Breast epithelium (tissue), 4 donors: ENCODE measurements at places on chromosomes 2 and 18.

DNA sequence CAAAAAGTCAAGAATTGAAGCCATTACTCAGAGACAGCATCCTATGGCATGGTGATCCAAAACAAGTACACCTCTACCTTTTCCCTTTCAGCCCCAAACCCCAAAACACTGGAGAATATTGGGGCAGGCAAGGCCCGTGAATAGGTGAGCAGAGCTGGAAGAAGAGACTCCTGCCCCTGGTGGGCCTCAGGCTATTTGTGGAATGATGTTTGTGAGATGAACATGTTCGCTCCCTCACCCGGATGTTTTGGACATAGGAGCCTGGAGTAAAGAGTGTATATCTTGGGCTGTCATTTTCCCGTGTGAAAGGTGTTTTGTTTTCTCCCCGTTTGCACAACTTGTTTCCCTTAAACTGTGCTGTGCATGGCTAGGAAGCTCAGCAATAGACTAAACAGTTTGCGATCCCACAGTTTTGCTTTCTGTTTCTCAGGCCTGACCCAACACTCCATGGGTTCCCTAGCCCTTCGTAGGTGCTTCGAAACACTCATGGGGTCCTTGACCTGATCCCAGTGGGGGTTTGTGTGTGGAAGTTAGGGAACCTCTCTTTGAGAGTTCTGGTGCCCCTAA lies 136.5 kb upstream of the TNP1 start:
- H3K4me1 ChIP-seq: no peaks in the 10 kb centered on the region
- H3K27ac ChIP-seq: no peak overlapping the region
- H3K27me3 ChIP-seq: no peaks in the 10 kb centered on the region
- no peak for DNase-seq
- H3K36me3 ChIP-seq: no peaks in the 10 kb centered on the region

GRCh38 chr2:241817126-241817820 lies 8.3 kb downstream of the NEU4 start:
- no peak overlapping the region for H3K4me3 ChIP-seq
- no peaks in the 10 kb centered on the region for H3K36me3 ChIP-seq
- no peaks in the 10 kb centered on the region for H3K4me1 ChIP-seq
- DNase-seq: no peak
- H3K27ac ChIP-seq: no peak overlapping the region
- H3K27me3 ChIP-seq: no peaks in the 10 kb centered on the region

DNA sequence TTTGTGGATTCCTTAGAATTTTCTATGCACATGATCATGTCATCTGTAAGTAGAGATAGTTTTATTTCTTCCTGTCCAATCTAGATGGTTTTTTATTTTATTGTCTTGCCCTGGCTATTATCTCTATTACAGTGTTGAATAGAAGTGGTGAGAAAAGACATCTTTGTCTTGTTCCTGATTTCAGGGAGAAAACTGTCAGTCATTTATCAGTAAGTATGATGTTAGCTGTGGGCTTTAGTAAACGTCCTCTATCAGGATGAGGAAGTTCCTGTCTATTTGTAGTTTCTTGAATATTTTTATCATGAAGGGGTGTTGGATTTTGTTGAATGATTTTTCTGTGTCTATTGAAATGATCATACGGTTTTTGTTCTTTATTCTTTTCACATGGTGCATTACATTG lies 5.3 kb downstream of the PLEKHH2 start:
- DNase-seq: no peak
- H3K4me1 ChIP-seq: no peaks in the 10 kb centered on the region
- H3K27ac ChIP-seq: no peak overlapping the region
- H3K27me3 ChIP-seq: no peaks in the 10 kb centered on the region
- H3K36me3 ChIP-seq: no peaks in the 10 kb centered on the region

DNA sequence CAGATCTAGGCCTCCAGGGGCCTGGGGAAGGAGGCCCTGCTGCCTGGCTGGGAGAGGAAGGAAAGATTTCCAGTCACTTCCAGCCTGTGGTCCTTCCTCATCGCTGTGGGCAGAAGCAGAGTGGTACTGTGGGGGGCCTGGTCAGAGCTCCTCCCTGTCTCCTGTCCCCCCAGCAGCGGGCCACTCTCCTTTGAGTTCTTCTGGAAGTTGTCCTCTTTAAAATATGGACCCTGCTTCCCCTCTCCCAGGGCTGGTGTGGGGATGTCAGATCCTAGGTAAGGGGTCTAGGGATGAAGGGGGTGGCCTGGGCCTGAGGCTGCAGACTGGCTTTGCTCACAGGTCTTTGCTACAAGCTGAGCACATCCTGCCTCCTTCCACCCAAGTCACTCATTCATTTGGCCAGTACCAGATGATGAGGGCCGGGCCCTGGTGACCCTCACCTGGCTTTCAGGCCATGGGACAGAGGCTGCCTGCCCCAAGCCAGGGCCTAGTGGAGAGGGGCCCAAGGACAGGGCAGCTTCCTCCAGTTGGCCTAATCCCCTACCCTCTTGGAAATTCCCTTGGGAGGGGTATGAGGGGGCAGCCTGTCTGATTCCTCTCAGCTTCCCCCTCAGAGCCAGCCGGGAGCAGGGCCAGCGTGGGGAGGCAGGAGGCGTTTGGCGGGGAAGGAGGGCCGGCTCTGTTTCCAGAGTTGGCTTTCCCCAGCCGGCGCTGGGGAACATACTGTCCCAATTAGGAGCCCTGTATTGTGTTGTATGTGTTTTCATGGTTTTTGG lies 231.9 kb downstream of the DYSF start:
- H3K36me3 ChIP-seq: no peaks in the 10 kb centered on the region
- H3K4me1 ChIP-seq: no peaks in the 10 kb centered on the region
- H3K4me3 ChIP-seq: no peak overlapping the region
- H3K27me3 ChIP-seq: no peaks in the 10 kb centered on the region

DNA sequence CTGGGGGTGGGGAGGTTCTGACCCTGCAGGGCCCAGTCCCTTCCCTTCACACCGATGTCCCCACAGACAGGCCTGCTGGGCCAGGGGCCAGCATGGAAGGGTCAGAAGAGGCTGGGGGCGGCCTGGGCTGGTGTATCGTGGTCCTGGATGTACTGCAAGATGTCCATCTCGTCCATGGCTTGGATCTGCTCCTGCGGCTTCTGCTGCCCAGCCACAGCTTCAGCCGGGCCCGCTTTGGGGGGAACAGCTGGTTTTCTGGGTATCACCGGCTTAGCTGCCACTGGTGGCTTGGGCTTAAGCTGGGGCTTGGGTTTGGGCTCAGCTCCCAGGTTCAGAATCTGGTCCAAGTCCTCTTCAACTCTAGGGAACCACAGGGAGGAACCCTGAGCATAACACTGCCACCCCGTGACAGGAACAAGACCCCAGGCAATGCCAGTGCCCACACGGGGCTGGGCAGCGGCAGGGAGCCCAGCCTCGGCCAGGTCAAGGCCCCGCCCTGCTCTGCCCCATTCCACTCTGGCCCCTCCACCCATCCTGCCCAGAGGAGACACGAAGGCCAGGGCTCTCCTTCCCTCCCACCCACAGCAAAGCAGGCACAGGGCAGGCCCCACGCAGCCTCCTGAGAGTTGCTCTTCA lies 31.9 kb downstream of the HS1BP3 start:
- H3K36me3 ChIP-seq: peaks cover under 1% of the 10 kb centered on the region
- peak overlapping the region; percentile 97 for H3K27ac ChIP-seq
- H3K27me3 ChIP-seq: no peaks in the 10 kb centered on the region
- peaks cover 43% of the 10 kb centered on the region for H3K4me1 ChIP-seq

DNA sequence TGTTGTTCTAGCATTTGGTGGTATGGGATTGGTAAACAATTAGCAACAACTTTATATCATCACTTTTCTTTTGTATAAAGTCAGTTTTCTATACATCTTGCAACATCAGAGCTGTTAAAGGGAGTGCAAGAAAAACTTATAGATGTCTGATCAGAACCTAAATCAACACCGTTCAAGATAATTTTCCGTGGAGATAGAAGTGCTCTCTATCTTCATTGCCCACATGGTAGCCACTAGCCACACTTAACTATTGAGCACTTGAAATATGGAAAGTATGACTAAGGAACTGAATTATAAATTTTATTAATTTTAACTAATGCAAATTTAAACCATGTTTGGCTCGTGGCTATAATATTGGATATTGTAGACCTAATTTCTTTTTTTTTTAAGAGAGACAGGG lies 5.2 kb downstream of the TTC27 start:
- H3K27me3 ChIP-seq: no peaks in the 10 kb centered on the region
- H3K4me1 ChIP-seq: no peaks in the 10 kb centered on the region
- H3K27ac ChIP-seq: no peak overlapping the region
- no peaks in the 10 kb centered on the region for H3K36me3 ChIP-seq
- H3K4me3 ChIP-seq: no peak overlapping the region
- DNase-seq: no peak

GRCh38 chr18:59607471-59607870 lies 89.8 kb downstream of the CCBE1 start:
- no peaks in the 10 kb centered on the region for H3K36me3 ChIP-seq
- DNase-seq: no peak
- no peak overlapping the region for H3K27ac ChIP-seq
- H3K4me3 ChIP-seq: no peak overlapping the region

GRCh38 chr2:221085936-221086335 lies 486.2 kb downstream of the EPHA4 start:
- no peaks in the 10 kb centered on the region for H3K36me3 ChIP-seq
- H3K27ac ChIP-seq: no peak overlapping the region
- DNase-seq: no peak
- H3K27me3 ChIP-seq: no peaks in the 10 kb centered on the region
- no peaks in the 10 kb centered on the region for H3K4me1 ChIP-seq

GRCh38 chr2:84880645-84881521 lies at the start of gene TRABD2A:
TSS of gene TRABD2A (minus strand) at chr2:84881084. CDS start at chr2:84881039, 45 bp downstream.
- peak within 1 kb of the TSS; percentile 43 for H3K4me3 ChIP-seq
- H3K4me1 ChIP-seq: peaks cover 6% of the 10 kb centered on the region
- peak within 1 kb of the TSS; percentile 49 for H3K27ac ChIP-seq
- no peak for DNase-seq
- H3K27me3 ChIP-seq: peaks cover 6% of the 10 kb centered on the region
- no peaks in the 10 kb centered on the region for H3K36me3 ChIP-seq

GRCh38 chr18:74644713-74645112 lies 47.0 kb downstream of the ZNF407 start:
- no peaks in the 10 kb centered on the region for H3K27me3 ChIP-seq
- DNase-seq: no peak

DNA sequence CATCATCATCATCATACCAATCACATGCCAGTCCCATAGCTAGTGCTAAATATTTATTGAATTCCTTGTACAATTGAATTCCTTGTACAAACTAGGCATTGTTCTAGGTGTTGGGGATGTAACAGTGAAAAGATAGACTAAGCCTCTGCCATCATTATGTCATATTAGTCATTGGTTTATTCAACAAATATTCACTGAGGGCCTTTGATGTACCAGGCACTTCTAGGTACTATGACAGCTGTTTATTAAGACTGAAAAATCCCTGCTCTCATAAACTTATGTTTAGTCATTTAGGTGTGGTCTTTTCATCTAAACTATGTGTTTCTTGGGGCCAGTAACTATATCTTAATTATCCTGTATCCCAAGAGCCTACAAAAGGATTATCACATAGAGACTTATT lies 412.3 kb upstream of the ETAA1 start:
- no peak for DNase-seq
- no peaks in the 10 kb centered on the region for H3K27me3 ChIP-seq

GRCh38 chr2:158357699-158358098 lies 98.9 kb downstream of the CCDC148 start:
- H3K36me3 ChIP-seq: no peaks in the 10 kb centered on the region
- no peaks in the 10 kb centered on the region for H3K4me1 ChIP-seq
- H3K4me3 ChIP-seq: no peak overlapping the region
- no peaks in the 10 kb centered on the region for H3K27me3 ChIP-seq
- H3K27ac ChIP-seq: no peak overlapping the region

- no peak overlapping the region for H3K4me3 ChIP-seq
- no peaks in the 10 kb centered on the region for H3K36me3 ChIP-seq
- H3K27ac ChIP-seq: peak overlapping the region; percentile 69
- no peaks in the 10 kb centered on the region for H3K27me3 ChIP-seq
Measured at GRCh38 chr2:216679658-216680024, 15.7 kb downstream of the IGFBP5 start.

DNA sequence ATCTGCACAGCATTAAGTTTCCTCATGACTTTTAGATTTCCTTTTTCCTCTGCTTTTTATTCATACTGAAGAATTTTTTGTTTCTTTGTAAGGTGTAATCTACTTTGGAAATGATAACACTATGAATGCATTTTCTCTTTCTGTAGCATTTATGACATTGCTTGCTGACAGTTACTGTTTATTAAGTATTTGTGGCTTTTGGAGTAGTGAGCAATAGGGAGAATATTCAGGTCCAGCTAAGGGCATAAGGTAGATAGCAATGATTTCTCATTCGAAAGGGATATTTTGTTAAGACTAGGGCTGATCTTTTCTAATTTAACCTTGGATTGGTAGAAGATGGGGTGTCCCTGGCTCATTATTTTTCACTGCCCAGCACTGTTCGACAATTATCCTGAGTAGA lies 80.3 kb downstream of the XRCC5 start:
- DNase-seq: no peak
- H3K27ac ChIP-seq: peak overlapping the region; percentile 46
- no peaks in the 10 kb centered on the region for H3K27me3 ChIP-seq
- no peak overlapping the region for H3K4me3 ChIP-seq
- no peaks in the 10 kb centered on the region for H3K36me3 ChIP-seq

DNA sequence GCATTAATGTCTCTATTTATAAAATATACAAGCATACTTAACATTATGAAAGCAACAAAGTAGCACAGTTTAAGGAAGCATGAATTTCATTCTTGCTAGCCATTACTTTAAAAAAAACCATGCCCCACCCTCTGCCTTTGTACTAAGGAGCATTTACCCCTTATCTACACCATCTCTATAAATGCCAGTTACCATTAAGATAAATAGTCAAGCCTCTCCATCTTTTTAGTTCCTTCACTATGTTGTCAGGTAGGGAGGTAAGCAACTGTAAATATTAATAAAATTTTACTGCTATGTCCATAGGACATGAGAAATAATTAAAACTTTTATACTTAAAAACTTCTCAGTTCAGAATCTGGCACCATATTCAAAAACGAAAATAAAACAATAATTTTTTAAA lies 42.1 kb downstream of the ROCK1 start:
- H3K4me3 ChIP-seq: no peak overlapping the region
- H3K27me3 ChIP-seq: no peaks in the 10 kb centered on the region
- H3K4me1 ChIP-seq: no peaks in the 10 kb centered on the region
- DNase-seq: no peak

DNA sequence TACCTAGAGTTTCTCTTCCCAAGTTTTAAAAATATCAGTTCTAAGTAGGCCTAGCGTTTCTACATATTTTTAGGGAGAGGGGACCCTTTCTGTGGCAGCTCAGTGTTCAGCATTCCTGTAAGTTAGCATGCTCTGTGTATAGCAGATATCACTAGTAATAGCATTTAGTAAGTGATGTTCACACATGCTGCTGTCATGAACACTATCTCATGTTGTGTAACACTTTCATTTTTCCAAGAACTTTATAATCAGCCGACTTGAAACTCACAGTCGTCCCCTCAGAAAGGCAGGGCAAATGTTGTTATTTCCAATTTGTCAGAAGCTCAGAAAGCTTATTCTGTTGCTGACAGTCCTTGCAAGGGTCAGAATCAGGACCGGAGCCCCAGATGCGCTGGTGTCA lies 267.7 kb downstream of the ALPK2 start:
- DNase-seq: no peak
- no peaks in the 10 kb centered on the region for H3K36me3 ChIP-seq
- H3K27me3 ChIP-seq: no peaks in the 10 kb centered on the region
- no peak overlapping the region for H3K27ac ChIP-seq
- H3K4me1 ChIP-seq: no peaks in the 10 kb centered on the region
